ENCODE measurements at places on chromosomes 1 and 21.

DNA sequence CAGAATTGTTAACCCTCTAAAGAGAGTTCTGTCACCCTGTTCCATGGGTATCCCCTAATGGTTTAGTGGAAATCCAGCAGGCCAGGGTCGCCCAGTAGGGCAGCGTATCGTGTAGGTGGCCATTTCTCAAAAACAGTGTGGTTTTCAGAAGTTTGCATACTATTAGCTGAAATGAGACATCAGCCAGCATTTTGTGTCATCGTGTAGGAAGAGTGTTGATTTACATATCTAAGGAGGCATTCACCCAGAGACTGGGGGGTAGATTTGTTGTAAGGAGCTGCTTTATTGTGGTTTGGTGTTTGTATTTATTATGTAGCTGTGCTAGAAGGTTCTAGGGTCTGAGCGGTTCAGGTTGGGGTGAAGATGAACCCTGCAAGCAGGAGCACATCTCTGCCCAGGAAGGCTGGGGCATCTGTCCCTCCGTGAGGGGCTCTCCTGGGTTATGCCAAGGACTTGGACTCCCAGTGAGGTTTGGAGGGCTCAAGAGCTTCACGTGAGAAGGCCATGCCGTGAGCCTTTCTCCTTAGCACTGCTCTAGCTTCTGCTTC, 174.4 kb downstream of the PGBD5 start:
- DNase-seq, result no peak

GRCh38 chr1:162389021-162389818, 7.7 kb downstream of the C1orf226 start:
- DNase-seq, result no peak

GRCh38 chr1:163914785-163915413, 593.1 kb downstream of the NUF2 start:
- no peak for DNase-seq

GRCh38 chr1:213244664-213245091, 193.6 kb downstream of the RPS6KC1 start:
- DNase-seq, result peak; percentile 56

All from cerebellum (tissue), 4 donors.